ENCODE measurements at places on chromosomes 2 and 18.

DNA sequence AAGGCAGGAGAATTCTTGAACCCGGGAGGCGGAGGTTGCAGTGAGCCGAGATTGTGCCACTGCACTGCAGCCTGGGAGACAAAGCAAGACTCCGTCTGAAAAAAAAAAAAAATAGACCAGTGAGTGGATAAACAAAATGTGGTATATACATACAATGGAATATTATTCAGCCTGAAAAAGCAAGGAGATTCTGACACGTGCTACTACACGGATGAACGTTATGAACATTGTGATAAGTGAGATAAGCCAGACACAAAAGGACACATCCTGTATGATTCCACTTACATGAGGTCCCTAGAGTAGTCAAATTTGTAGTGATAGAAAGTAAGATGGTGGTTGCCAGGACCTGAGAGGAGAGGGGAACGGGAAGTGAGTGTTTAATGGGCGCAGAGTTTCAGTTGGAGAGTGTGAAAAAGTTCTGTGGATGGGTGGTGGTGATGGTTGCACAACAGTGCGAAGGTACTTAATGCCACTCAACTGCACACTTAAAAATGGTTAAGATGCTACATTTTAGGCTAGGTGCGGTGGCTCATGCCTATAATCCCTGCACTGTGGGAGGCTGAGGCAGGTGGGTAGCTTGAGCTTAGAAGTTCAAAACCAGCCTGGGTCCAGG is 38.3 kb downstream of the NIFK start:
- DNase-seq, result no peak
- no peak overlapping the region for H3K4me3 ChIP-seq
- H3K4me1 ChIP-seq, result peaks cover 40% of the 10 kb centered on the region
- H3K27me3 ChIP-seq, result no peaks in the 10 kb centered on the region
- no peaks in the 10 kb centered on the region for H3K36me3 ChIP-seq

GRCh38 chr2:37679072-37679695 is 7.7 kb upstream of the CDC42EP3 start:
- no peak for DNase-seq
- no peak overlapping the region for H3K27ac ChIP-seq
- H3K4me3 ChIP-seq, result no peak overlapping the region
- H3K36me3 ChIP-seq, result no peaks in the 10 kb centered on the region

DNA sequence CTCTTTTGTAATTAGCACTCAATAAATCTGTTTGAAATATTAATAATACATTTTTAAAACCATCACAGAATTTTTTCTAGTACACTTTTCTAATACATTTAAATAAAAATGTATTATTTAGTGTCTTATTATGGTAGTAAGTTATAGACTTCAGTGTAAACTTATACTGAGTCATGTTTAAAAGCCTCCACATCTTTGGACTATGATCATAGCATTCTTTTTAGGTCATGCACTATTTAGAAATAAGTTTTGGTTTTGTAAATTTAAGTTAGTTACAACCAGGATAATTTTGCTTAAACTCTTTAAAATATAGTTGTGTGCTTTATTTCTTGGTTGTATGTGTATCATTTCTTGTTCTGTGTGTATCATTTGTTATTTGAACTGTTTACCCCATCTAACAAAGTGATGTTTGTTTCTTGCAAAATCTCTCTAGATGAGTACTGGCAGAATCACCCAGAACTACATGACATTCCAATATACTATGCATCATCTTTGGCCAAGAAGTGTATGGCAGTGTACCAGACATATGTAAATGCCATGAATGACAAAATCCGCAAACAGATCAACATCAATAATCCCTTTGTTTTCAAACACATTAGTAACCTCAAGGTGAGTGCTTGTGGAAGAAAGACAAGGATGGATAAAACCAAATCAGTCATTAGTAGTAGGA is 16.7 kb downstream of the CPSF3 start:
- H3K36me3 ChIP-seq, result peaks cover 30% of the 10 kb centered on the region
- no peak overlapping the region for H3K27ac ChIP-seq
- no peaks in the 10 kb centered on the region for H3K4me1 ChIP-seq

DNA sequence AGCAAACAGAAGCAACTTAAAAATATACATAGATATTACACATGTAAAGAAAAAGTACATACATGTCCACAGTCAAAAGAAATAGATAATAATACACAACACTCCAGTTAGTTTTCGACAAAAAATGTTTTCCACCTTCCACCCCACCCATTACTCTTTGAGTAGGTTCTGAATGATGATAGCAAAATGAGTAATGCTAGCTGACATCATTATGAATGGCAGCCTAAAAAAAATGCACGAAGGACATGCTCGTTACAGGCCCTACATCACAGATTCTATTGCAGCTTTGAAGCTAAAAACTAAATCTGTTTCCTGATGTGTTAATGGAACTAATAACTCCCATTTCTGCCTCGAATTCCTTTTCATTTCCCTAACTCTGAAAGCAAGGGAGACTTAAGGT is 578.7 kb upstream of the NETO1 start:
- no peak overlapping the region for H3K4me3 ChIP-seq
- no peaks in the 10 kb centered on the region for H3K4me1 ChIP-seq
- no peak overlapping the region for H3K27ac ChIP-seq
- H3K36me3 ChIP-seq, result no peaks in the 10 kb centered on the region
- no peaks in the 10 kb centered on the region for H3K27me3 ChIP-seq

- no peak for DNase-seq
- no peak overlapping the region for H3K4me3 ChIP-seq
- no peaks in the 10 kb centered on the region for H3K27me3 ChIP-seq
- H3K4me1 ChIP-seq, result peaks cover 9% of the 10 kb centered on the region
Observed at GRCh38 chr2:138421971-138422335, 79.6 kb upstream of the SPOPL start.

- no peak for DNase-seq
- no peak overlapping the region for H3K4me3 ChIP-seq
- peaks cover 43% of the 10 kb centered on the region for H3K36me3 ChIP-seq
- H3K4me1 ChIP-seq, result no peaks in the 10 kb centered on the region
Observed at GRCh38 chr2:128162266-128162665, 71.3 kb downstream of the UGGT1 start.

- H3K27ac ChIP-seq, result no peak overlapping the region
- no peaks in the 10 kb centered on the region for H3K27me3 ChIP-seq
- H3K36me3 ChIP-seq, result no peaks in the 10 kb centered on the region
- no peaks in the 10 kb centered on the region for H3K4me1 ChIP-seq
- no peak overlapping the region for H3K4me3 ChIP-seq
- no peak for DNase-seq
Observed at GRCh38 chr18:51561821-51562220, 364.3 kb upstream of the MEX3C start.

DNA sequence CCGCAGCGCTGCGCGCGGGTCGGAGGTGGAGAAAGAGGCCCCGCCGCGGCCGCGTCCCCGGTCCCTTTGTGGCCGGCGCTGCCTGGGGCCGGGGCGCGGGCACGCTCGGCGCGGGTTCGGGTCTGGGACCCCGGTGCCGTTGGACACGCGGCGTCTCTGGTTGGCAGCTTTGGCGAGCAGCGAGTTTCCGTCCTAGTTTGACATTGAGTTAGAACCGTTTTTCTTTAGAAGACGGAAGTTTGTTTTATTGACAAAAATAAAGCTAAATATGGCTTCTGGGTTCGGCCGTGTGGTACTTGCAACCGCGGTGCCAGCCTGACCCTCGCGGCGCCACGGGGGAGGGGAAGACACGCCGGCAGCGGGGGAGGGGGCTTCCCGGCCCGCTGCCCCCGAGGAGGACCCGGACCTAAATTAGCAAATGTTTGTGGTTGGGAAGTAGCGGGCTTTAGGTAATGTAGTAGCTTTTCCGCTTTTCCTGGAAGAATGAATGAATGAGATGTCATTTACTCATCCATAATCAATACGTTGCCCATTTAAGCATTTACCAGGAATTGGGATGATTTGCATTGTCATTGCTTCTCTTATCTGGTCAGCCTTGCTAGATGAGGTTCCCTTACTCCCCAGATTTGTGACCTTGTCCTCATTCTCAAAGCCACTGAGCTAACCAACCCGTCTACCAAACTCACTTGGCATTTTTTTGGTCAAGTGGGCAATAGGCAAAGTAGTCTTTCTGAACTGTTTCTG is 530 bp downstream of the GALNT1 start:
- H3K27ac ChIP-seq, result peak overlapping the region; percentile 59
- no peak for DNase-seq
- peak overlapping the region; percentile 79 for H3K4me3 ChIP-seq
